Activated CD4-positive, CD25-positive, alpha-beta regulatory T cell treated with anti-CD3 and anti-CD28 coated beads, Interleukin-2, amount 50 U/mL, for 24 hours (primary cell): ENCODE measurements at places on chromosomes 11 and 22.

DNA sequence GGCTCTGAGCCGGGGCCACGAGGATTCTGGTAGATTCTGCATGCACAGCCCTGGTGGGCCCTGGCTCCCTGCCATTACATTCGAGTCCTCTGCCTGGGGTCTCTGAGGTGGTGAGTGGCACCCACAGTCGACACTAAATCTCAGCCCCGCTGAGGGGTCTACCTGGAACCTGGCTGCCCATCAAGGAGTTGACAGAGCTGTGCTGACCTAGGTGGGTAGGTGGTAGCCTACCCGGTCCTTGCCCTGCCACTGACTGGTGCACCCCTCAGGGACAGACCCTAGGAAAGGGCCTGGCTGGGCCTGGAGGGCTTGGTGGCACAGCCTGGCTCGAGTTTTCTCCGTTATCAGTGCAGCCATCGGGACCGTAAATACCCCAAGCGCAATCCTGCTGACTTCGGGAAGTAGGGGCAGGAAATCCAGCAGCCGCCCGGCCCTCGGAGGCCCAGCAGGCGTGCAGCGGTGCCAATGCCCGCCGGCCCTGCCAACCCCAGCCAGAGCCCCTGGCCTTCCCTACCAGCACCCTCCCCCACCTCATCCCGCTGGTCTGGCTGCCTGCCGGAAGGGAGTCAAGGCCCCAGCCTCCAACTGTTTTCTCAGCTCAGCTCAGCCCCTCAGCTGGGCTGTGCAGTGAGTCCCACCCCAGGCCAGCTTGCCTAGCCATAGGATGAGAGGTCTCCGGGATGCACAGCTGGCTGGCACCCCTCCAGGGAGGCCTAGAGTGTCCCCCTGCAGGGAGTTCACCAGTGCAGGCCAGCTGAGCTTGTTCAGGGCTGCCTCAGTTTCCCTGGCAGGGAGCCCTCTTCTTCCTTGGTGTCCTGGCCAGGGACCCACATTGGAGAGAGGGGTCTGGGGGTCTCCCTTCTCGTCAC, 80.4 kb upstream of the KCNQ1OT1 start:
- ATAC-seq, result no peak

DNA sequence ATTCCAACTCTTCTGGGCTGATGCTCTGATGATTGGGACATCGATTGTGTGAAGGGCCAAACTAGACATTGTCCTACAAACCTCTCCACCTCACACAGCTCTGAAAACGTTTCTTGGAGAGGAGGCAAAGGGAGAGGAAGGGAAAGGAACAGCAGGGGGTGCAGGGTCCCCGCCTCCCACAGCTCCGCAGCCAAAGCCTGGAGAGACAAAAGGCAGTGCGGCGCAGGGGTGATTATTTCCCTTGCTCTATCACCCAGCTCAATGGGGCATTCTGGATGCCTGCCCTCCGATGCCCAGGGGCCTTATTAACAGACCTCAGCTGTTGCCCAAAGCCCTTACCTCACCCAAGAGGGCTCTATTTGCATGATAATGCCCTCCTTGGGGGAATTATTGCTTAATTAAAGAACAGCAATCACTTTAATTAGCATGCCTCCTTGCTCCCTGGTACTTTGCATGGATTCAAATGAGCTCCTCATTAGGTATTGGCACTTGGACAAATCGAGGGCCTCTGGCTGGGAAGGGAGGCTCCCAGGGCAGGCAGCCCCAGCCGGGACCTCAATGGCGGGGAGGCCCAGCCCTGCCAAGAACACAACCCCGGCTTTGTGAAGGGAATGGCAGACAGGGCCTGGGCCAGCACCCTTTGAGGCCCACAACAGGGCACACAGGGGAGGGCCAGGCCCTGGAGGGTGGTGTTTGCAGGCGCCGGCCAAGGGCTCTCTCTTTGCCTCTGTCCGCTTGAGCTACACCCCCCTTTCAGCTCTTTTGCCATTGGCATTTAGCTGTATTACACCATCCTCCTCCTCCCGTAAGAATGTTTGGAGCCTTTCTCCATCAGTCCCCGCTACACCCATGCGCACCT, 19.8 kb upstream of the CDON start:
- no peak for ATAC-seq

DNA sequence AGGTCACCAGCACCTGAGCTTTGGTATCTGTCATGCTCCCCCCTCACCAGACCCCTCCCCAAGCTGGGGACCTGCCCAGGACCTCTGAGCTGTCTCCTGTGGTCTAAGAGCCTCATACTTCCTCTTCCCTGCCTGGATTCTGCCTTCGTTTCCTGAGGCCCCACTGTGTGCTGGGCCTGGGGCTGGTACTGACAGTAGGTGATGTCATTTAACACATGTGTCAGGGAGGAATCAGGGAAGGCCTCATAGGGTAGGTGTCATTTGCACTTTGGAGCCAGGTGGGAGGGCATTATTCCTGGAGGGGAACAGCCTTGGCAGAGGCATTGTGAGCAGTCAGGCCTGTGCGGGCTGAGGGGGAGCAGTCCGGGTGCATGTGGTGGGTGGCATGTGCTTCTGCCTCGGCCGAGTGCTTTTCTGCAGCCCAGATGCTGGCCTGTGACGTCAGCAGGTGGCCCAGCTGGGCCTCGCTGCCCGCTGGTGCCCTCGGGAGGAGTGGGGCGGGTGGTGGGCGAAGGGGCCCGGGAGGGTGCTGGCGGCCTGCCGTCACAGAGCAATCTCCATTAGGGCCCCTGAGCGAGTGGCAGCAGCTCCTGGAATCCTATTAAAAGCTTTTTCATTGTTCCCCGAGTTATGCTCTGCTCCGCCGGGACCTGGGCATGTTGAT, 9.1 kb downstream of the FLRT1 start:
- ATAC-seq, result no peak

- ATAC-seq, result no peak
These were observed 190.9 kb upstream of the SORL1-AS1 start for GRCh38 chr11:121643479-121644186.

DNA sequence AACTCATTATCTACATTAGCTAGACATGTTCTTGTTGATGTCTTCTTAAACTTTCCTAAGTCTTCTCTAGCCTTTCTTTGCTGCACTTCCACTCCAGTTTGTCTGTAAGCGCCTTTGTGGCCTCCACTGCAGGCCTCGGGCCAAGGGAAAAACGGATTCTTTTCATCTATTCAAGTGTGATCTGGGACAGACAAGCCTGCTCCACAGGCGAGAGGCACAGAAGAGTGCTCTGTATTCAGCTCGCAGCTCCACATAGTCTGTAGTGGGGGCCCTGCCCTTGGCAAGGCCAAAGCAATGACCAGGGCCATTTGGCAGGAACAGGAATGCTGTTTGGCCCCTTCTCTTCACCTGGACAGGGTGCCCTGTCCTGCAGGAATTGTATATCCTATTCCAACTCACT, 84.1 kb upstream of the BARX2 start:
- ATAC-seq, result no peak

GRCh38 chr22:33745501-33745900, 174.8 kb downstream of the LARGE1 start:
- no peak for ATAC-seq
